Activated CD8-positive, alpha-beta memory T cell treated with anti-CD3 and anti-CD28 coated beads for 4 hours (primary cell): ENCODE measurements at places on chromosomes 13 and 19.

DNA sequence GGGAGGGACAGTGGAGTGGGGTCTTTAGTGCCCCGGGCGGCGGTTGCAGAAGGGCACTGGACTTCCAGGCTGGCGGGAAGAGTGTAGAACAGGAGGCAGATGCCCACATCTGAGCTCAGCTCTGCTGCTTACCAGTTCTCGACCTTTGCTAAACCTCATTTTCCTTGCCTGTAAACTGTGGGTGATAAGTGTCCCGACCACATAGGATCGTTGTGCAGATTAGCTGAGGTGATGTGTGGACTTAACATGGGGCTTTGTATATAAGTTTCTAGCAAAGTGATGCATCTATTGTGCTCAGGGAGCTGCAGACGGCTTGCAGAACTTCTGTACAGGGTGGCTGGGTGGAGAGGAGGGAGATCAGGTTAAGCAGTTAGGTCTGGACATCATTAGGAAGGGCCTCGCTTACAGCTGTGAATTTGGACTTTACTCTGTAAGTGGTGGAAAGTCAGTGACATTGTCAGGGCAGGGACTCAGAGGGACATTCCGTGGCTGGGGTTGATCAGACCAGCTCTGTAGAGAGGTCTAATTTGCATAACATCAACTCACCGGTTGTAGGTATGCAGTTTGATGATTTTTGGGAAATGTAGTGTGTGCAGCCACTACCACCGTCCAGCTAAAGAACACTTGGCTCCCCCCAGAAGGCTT is 70.0 kb downstream of the SPATA13 start:
- DNase-seq: no peak

DNA sequence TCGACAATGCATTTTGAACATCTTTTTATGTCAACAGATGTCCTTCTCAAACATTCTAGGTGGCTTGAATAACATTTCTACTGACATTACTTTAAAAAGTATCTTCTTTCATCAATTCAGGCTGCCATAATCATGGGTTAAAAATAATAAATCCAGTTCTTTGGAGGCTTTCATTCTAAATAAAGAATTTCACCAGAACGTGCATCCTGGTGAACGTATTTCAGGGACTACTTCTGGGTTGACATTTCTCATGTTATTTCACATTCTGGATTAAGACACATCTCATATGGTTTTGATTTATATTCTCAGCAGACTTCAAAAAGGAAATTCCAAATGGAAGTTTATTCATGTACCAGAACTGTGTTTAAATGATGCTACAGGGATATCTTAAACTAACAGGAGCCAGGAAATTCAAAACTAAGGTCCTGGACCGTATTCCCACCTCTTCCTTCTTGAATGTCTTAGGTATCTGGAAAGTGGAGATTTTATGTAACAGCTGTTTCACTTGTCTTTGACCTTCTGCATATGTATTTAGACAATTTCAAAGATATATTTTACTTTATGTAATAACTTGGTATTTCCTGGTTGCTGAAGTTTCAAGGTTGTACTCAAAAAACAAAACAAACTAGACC is 107.2 kb downstream of the STARD13 start:
- no peak for DNase-seq

GRCh38 chr19:8337728-8338127 is 5.3 kb downstream of the KANK3 start:
- no peak for DNase-seq

GRCh38 chr19:20273951-20274570 is 107.0 kb downstream of the ZNF486 start:
- no peak for DNase-seq

GRCh38 chr19:31339411-31339810 is 9.8 kb downstream of the TSHZ3 start:
- no peak for DNase-seq

- DNase-seq: no peak
Measured at GRCh38 chr13:59398127-59398526, 765.6 kb downstream of the DIAPH3 start.

DNA sequence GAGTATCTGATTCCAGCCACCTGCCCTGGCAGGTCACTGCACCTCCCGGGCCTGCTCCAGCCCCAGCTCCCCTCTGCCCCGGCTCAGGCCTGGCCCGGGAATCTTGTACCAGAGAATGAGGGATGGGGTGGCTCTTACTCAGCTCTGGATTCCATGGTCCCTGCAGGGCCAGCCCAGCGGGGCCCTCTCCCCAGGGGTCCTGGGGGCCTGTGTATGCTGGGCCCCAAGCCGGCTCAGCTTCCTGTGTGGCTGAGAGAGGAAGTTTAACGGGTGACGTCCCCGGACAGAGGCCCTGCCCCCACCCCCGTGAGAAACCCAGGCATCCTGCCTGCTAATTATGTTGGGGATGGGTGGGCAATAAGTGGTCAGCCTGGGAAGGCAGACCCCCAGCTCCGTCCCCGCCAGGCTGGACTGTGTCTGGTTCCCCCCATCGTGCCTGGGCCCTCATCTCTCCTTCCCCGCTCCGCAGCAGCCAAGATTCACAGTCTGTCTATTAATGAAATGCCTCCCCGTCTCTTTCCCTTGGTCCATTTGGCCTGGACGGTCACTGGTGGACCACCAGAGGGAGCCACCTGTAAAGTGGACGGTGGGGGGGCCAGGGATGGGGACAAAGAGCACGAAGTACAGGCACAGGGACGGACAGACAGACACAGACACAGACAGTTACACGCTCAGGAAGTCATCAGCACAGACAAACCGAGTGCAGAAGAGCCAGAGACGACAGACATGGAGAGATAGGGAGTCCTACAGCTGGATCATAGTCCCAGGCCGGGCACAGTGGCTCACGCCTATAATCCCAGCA is at the start of gene DENND1C:
Gene DENND1C (minus strand): TSS at position 247 of the 802 bp plus-strand sequence. CDS start 92 bp downstream, at position 155.
- DNase-seq: no peak

DNA sequence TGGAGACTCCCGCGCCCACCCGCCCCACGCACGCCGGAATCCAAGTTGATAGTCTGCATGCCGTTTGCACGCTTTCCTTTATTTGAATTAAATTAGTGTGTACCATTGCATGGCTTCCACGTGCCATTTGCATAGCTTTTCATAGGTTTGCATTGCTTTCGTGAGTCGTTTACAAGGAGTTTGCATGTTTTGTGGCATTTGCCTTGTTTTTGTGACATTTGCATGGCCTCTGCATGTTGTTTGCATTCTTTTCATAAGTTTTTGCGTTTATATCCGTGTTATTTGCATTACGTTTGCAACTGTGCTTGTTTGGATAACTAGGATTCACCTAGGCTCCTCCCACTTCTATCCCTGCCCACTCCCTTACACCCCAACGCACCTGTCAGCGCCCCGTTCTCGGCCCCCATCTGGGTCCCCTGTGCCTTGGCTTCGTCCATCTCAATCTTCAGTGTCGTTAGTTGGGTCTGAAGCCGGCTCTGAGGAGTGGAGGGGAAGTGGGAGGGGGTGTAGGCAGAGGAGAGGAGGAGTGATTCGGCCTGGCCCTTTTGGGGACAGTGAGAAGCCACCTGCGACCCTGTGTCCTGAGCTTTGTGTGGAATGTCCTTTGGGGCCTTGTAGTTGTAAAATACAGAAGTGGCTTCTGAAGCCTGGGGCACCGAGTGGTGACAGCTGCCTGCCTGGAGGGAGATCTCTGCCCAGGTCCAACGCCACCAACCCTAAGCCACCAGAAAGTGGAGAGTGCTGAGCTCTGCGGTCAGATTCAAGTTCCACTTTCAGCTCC is 2.4 kb downstream of the CCDC194 start:
- no peak for DNase-seq

GRCh38 chr19:13976446-13976845 is 24.1 kb downstream of the DCAF15 start:
- DNase-seq: no peak

DNA sequence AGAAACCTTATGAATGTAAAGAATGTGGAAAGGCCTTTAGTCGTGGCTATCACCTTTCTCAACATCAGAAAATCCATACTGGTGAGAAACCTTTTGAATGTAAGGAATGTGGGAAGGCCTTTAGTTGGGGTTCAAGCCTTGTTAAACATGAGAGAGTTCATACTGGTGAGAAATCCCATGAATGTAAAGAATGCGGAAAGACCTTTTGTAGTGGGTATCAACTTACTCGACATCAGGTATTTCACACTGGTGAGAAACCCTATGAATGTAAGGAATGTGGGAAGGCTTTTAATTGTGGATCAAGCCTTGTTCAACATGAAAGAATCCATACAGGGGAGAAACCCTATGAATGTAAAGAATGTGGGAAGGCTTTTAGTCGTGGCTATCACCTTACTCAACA is 20.8 kb downstream of the ZNF283 start:
- no peak for DNase-seq

DNA sequence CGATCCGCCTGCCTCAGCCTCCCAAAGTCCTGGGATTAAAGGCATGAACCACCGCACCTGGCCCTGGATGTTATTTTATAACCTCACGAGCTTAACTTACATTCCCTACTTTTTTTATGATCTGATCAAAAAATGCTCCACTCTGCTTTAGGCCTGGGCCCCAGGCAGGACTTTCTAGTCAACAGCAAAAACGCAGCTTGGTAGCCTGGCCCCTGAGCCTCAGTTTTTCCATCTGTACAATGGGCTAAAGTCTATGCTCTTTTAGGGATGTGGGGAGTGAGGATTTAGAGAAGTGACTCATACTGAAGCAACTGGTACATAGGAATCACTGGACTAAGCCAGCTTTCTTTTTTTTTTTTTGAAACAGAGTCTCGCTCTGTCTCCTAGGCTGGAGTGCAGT is 11.9 kb upstream of the PIK3R2 start:
- DNase-seq: no peak

DNA sequence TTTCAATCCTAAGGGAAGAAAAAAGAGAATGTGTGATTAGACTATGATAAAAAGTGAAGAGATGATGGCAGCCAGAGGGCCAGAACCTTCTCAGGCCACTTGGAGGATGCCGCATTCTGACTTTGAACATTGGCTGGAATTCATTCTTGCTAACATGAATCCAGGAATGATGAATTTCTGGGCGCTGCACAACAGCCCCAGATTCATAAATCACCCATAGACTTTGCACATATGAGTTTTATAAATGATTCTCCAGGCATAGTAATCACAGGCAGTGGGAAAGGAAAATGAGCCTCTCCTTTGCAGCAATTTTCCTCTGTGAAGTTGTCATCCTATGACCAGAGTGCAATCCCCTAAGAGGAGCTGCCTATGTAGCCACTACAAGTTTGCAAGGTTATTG is 555.4 kb downstream of the KCTD12 start:
- DNase-seq: no peak

- no peak for DNase-seq
Measured at GRCh38 chr19:54106716-54107115, 4.1 kb downstream of the NDUFA3 start.

GRCh38 chr13:65091031-65091430 is 2139.1 kb downstream of the PCDH9 start:
- no peak for DNase-seq

- DNase-seq: no peak
Measured at GRCh38 chr19:49950956-49951526, 9.9 kb downstream of the SIGLEC11 start.

GRCh38 chr13:89925107-89925506 is 1422.4 kb upstream of the MIR17HG start:
- DNase-seq: no peak

GRCh38 chr19:49362929-49363267 is 682 bp upstream of the TEAD2 start:
- no peak for DNase-seq

GRCh38 chr19:36257520-36257876 is 42.6 kb downstream of the ZNF146 start:
- DNase-seq: no peak

GRCh38 chr19:32570081-32570785 is 10.8 kb upstream of the PDCD5 start:
- no peak for DNase-seq

DNA sequence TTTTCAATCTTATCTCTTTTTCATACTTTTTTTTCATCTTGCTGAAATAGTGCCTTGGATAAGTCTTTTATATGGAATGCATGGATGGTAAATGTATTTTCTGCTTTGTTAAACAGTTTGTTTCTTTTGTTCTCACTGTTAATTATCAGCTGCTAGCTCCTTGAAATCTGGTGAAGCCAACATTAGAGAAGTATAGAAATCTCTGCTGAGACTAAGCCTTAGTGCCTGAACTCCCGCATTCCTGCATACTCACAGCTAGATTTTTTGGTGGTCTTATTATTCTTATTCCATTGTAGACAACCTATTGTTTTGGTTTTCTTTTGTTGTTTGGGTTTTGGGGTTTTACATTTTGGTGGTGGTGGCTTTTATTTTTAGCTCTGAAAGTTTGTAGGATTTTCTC is 48.4 kb downstream of the DNAJC15 start:
- DNase-seq: no peak

DNA sequence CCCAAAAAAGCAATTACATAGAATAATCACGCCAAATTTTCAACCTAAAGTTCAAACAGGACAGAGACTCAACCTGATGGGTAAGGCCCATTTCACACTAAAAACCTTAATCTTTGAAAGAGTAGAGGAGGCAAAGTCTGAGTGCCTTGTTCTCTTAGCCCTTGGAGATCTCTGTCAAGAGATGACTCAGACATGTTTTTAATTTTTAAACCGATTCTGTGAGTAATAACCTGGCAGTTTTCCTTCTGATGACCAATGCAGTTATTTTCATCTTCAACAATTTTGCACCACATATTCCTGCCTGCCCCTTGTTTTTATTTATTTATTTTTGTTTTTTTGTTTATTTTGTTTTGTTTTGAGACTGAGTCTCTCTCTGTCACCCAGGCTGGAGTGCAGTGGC is 11.5 kb upstream of the TNFSF9 start:
- no peak for DNase-seq

- DNase-seq: no peak
Measured at GRCh38 chr19:15934332-15935078, at the start of gene CYP4F11. Gene CYP4F11 (minus strand): TSS chr19:15934529. CDS start chr19:15934408, 121 bp downstream.

DNA sequence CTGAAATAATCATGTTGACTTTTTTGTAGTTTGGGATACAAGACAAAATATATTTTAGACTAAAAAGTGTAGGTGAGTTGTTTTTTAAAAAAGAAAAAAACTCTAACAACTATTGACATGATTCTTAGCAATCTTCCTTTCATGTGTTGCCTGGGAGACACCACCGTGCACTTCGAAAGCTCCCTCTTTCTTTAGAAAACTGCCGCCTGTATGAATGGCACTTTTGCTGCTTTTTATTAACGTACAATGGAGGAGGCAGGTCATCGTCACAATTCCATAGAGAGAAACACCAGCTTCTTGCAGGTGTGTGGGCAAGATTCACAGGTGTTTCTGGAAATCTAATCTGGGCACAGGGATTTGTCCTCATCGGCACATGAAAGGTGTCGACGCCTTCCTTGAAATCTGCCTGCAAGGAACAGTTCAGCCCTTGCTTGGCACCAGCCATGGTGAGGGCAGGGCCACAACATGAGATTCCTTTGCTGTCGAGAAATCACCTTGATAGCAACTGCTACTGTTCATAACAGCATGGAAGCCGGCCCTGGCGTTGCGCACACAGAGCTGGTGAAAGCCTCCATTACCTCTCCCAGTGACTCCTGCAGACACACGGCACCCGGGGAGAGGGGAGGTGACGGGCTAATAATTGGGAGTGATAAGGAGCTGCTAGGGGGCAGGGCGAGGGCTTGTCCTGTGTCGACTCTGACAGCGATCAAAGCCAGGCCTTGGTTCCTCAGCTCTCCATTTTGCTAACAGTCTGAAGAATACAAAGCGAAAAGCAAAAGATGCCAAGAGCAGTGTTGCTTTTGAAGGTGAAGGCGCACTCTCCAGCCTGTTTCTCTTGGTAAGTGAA is 66.5 kb downstream of the EFNB2 start:
- no peak for DNase-seq
